Stimulated activated naive CD4-positive, alpha-beta T cell (primary cell): ENCODE measurements at places on chromosomes 16 and 17.

DNA sequence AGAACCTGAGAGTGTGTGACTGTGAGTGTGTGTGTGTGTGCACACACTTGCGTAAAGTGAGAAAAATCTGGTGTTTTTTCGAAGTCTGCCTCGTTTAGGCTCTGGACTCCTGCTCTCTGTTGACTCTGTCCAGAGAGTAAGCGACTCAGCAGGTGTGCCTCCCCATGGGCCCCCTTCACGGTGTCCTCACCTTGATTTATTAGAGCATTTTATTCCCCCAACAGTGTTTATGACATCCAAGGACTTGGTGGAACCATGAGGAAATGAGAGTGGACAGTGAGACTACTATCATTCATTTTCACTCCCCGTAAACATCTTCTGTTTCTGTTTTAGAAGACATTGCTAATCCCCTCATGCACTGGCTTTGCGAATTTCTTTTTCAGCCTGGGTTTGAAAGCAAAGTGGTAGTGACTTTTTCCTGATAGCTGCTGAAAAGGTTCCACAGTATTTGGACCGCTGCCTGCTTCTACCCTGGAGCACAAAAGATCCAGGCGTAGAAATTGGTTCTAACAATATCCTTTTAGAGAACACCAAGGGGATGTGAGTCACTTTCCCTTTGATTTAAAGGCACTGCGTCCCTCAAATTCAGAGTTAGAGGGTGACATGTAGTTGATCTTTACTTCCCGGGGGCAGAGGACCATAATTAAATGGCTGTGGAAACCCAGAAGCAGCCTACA lies 218.2 kb downstream of the WWOX start:
- no peak for DNase-seq

GRCh38 chr16:86396422-86396821 lies 113.9 kb upstream of the FOXF1 start:
- no peak for DNase-seq

GRCh38 chr17:28381141-28381825 lies 9.8 kb downstream of the SARM1 start:
- DNase-seq = peak; percentile 7

DNA sequence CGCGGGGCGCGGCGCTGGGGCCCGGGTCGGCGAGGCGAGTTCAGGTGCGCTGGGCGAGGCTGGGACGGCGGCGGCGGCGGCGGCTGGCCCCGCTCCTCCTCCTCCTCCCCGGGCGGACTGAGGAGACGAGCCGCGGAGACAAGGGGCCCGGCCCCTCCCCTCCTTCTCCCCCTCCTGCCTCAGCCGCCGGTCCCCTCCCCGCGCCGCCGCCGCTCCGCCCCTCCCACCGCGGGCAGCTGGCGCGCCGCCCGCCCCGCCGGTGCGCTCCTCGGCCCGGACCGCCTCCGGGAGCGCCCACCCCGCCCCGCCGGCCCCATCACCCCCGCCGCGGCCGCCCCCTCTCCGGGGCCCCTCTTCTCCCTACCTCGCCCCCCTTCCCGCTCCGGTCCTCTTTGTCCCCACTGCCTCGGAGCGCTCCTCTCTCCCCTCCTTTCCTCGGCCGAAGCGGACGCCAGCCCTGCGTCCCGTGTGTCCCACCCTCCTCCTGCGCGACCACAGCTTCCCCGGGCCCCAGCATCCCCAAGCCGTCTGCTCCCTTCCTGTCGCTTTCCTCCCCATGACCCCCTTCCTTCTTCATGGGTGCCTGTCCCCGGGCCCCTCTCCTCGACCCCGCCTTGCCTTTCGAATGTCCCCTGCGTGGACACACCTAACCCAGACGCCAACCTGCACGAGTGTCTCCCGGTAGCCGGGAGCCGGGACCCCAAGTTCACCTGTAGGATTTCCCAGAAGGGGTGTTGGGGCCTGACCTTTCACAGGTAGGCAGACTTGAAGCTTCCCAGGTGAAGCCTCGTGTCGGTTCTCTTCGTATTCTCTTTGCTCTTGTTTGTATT lies at the start of gene TOX3:
Gene TOX3 (minus strand): TSS at position 140 of the 830 bp plus-strand sequence. CDS start 420 bp downstream, outside the sequence.
- DNase-seq = no peak

DNA sequence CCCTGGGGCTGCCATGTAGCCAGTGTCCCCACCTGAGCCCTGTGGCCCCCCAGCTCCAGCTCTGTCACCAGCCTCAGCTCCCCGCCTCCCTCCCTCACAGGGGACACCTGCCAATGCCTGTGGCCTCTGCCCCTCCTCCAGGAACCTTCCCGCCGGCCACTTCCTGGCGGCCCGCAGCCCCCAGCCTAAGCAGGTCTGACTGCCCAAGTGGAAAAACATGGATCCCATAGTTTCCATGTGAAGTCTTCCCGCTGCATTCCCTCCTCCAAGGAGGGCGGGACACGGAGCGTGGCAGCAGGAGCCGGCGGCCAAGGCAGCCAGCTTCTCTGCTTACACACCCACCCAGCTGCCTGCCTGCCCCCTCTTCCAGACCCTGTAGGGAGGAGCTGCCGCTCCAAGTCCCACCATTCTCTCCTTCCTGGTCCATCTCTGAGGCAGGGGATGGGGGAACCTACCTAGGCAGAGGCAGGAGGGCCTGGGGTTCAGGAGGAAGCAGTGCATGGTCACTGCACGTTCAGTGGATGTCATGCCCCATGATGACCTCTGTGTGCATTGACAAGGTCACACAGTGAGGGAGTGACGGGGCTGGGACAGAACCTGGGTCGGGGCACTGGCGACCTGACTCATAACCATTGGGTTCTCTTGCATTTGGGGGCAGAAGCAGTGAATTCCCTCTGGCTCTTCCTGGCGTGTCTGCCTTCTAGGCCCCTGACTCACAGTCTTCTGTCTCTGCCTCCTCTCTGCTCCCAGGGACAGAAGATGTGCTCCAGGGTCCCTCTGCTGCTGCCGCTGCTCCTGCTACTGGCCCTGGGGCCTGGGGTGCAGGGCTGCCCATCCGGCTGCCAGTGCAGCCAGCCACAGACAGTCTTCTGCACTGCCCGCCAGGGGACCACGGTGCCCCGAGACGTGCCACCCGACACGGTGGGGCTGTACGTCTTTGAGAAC lies 8.7 kb downstream of the VASN start:
- no peak for DNase-seq

GRCh38 chr16:85491798-85492294 lies 121.3 kb upstream of the GSE1 start:
- no peak for DNase-seq
